NCI-H1417 treated with DMSO at 0.1 percent for 48 hours (cell line): ENCODE measurements at places on chromosomes 4 and X.

DNA sequence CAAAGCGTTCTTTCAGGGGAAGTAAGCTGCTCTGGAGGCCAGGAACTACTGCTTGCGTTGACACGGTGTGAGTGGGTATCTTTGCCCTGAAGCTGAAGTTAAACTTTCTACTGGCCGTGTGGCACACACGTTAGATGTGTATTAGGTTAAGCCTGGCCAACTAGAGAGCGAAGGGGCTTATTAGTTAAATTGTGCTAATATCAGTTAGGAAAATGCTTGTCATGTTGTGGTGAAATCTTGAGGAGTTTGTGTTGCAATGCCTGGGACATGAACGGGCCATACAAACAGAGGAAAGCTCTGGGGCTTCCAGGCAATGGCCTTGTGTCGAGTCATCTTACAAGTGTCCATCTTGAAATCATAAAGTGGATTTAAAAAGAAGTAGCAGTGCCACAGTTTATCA lies 62.6 kb downstream of the NSUN7 start:
- DNase-seq, result no peak

- DNase-seq, result no peak
These were observed 299.1 kb downstream of the EVC2 start for GRCh38 chr4:5409237-5409636.

- DNase-seq, result no peak
These were observed 23.7 kb upstream of the TLR7 start for GRCh38 chrX:12843061-12843667.

DNA sequence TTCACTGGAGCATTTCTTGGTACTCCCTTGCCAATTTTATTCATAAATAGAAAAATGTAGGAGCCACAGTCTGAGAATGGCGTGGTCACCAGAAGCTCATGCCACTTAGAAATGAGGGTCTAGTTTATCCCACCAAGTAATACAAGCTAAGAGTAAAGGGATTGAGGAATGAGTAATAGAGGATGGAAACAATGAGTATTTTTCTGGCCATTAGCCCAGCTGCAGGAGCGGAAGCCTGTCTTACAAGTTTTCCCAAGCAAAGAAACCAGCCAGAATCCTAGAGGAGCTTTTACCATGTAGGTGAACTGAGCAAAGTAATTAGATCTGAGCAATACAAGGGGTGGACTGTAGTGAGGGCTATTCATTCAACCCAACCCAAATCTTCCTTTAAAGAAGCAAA lies 160.7 kb upstream of the NPY2R start:
- DNase-seq, result no peak

GRCh38 chr4:20829617-20830357 lies 129.5 kb downstream of the PACRGL start:
- DNase-seq, result no peak

DNA sequence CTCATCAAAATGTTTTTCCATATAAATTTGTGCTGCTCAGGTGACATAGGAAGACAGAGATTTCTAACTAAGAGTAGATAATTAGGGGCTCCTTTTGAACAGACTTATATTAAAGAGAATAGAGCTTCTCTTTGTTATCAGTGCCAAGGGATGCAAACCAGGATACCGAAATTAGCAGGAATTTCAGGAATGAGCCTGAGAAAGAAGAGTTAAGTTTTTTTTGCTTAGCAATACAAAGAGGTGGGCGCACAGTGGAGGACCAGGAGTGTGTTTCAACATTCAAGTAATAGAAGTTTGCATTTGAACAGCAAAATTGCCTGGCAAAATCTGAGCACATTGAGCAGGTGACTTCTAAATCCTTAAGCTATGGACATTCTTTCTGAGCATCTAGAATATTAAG lies 541.3 kb downstream of the GBA3 start:
- DNase-seq, result no peak

- no peak for DNase-seq
These were observed 145.7 kb downstream of the RAPGEF2 start for GRCh38 chr4:159248384-159249178.

DNA sequence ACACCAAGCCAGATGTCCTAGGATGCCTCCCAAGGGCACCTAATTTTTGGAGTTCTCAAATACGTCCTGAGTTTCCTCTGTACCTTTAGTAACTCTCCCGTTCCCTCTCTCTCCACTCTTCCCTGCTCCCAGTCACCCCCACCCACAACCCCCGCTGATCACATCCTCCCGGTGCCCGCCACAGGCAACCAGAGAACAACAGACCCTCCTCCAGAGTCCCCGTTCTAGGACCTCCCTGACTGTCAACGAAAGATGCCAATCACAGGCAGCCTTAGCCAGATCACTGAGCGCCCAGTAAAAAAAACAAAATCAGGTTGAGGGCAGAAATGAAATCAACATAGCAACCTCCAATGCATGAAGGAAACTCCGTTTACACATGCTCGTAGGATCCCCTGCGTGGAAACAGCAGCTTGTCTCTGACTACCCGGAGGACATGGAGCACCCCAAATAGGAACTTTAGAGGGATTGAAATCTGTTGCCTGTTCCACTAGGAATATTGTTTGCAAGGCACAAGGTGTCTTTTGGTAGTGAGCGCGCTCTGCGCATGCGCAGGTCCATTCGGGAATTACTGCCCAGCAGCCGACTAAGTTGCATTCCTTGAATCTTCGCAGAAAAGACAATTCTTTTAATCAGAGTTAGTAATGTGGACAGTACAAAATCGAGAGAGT lies at the start of gene GABRB1:
Gene GABRB1, plus strand, starts transcription at position 557 of the 668 bp plus-strand sequence.
- no peak for DNase-seq

GRCh38 chrX:29241809-29242208 lies 654.6 kb downstream of the IL1RAPL1 start:
- DNase-seq, result no peak

GRCh38 chrX:111490688-111491087 lies 20.8 kb upstream of the SERTM2 start:
- peak; percentile 30 for DNase-seq

DNA sequence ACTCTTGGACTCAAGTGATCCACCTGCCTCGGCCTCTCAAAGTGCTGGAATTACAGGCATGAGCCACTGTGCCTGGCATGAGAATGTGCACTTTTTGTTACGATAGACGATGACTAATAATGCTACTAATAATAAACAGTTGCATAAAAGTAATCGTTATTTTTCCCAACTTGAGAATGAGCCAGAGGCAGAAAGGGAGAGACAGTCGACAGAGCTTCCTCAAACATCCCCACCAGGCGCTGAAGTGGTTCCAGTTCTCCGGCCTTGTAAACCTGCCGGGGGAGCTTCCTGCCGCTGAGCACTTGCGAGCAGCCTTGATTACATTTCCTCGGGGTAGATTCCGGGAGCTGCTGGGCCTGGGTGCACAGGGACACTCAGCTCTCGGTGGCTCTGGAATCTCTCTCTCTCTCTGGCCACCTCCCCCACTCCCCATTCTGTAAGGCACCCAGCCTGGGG lies 8.9 kb upstream of the HTRA3 start:
- no peak for DNase-seq

- no peak for DNase-seq
These were observed 53.9 kb downstream of the CPZ start for GRCh38 chr4:8646296-8647093.

GRCh38 chrX:97524340-97524739 lies 640.6 kb downstream of the RPA4 start:
- no peak for DNase-seq

GRCh38 chrX:134315866-134316265 lies 78.9 kb downstream of the CCDC160 start:
- DNase-seq, result no peak

GRCh38 chr4:61152433-61152832 lies 47.7 kb upstream of the ADGRL3 start:
- no peak for DNase-seq

- no peak for DNase-seq
These were observed 20.5 kb upstream of the BLTP1 start for GRCh38 chr4:122131562-122132157.

DNA sequence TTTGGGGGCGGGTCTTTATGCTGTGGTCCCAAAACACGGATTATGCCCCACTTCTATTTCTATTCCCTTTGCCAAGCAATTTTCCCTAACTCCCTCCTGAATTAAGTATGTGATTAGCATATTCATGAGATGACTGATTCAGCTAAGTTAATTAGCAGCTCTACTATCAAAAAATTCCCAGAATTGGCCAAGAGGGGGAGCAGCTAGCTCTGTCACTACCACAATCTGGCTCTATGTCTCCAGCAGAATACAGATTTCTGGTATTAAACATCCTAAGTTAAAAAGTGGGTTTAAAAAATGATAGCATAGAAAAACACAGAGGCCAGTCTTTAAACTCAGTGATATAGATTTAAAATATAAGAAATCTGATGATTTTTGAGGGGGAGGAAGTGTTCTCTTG lies 80.3 kb downstream of the GPC4 start:
- DNase-seq, result no peak

DNA sequence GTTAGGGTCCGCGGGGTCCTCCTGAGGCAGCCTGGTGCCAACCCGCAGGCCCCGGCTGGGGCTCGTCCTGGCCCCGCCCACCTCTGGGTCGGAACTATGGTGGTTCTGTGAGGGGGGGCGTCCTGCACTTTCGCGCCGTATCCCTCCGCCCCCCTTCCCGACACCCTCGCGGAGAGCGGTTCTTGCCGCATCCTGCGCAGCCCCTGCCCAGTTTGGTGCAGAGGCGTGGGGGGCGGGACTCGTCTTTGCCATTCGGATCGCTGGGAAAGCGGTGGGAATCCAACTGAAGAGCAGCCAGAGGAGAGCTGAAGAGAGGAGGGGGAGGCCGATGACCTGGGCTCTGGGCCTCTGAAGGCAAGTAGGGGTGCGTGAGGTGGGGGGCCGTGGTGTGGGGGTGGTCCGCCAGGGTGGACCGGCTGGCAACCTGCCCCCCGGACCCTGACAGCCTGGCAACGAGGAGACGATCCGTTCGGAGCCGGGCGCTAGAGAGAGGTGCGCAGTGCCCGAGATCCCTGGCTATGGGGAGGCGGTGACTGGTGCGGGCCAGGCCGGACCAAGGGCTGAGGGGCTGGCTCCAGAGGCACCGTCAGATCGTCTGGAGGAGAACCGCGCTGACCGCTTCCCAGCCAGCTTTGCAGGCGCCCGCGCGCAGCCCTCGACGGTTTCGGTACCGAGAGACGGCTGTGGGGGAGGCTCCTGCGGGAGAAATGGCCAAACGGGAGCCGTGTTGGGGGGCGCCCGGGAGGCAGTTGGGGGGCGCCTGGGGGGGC lies at the start of gene GPRASP1:
Gene GPRASP1, plus strand, starts transcription at position 242 of the 770 bp plus-strand sequence. CDS start 2,431 bp downstream, outside the sequence.
- no peak for DNase-seq

DNA sequence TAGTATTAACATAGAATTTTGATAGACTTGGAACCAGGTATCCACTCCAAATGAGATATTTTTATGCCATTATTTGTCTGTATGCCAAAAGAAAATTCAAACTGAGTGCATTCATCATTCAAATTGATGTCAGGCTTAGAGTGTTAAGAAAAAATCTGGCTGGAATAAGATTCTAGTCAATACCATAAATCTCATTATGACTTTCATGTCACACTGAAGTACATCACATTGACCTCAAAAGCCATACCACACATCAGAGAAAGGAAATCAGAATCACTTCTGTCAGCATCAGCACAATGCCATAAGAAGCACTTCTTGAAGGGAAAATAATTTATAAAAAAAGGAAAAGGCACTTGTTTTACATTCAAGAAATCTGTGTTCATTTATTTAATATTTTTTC lies 119.0 kb upstream of the BMP3 start:
- DNase-seq, result no peak

- no peak for DNase-seq
These were observed 231.2 kb upstream of the VEGFC start for GRCh38 chr4:177023951-177024350.

DNA sequence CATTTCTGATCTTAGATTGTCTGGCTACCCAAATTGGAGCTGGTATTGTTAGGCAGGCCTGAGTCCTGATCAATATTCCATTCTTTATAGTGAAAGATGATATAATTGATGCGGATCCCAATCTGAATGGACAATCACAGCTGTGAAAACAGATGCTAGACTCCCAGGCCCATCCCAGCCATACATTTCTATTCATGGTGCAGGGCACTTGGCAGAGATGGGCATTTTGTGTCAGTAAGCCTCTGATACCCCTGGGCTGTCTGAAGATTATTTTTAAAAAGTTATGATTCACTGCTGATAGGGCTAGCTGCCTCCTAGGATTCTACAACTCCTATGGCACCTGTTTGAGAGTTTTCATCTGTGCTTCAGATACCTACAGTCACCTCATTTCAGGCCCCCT lies 61.2 kb upstream of the TSPAN7 start:
- no peak for DNase-seq

- no peak for DNase-seq
These were observed 110.2 kb downstream of the SLC4A4 start for GRCh38 chr4:71449040-71449439.

- DNase-seq, result no peak
These were observed 4.0 kb downstream of the HERC6 start for GRCh38 chr4:88382621-88383020.

DNA sequence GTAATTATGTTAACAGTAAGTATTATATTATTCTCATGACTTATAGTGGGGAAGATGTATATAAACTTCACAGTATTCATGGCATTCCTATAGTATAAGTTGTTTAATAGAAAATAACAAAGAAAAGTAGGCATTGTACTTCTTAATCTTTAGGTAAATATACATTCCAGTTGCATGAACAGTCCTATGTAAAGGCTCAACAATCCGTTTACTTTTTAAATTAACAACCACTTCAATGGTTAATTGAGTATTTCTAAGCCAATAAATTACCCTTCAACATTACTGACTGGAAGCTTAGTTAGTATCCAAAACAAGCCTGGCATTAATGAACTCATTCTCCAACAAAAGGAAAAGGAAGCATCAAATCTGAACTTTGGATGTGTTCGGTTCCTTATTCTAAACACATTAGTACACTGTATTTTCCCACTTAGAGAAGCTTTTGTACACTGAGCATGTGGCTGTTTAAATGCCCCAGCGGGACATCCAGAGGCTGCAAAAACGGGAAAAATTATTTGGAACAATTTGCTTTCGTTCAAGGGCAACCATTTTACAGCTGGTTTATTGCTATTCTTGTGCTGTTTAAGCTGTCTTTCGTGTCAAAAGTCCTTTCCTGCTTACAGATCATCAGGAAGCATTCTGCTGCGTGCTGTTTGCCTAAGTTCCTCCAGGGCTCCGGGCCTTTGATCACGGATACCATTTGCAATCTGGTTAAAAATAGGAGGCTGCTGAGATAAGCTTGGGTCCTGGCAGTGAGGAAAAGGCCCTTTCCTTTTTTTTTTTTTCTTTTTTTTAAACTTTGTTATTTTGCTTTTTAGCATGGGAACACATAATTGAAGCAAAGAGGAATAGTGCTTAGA lies 460.3 kb downstream of the SPRY1 start:
- DNase-seq, result peak; percentile 11

- no peak for DNase-seq
These were observed 363.3 kb downstream of the NAF1 start for GRCh38 chr4:162803378-162803777.

DNA sequence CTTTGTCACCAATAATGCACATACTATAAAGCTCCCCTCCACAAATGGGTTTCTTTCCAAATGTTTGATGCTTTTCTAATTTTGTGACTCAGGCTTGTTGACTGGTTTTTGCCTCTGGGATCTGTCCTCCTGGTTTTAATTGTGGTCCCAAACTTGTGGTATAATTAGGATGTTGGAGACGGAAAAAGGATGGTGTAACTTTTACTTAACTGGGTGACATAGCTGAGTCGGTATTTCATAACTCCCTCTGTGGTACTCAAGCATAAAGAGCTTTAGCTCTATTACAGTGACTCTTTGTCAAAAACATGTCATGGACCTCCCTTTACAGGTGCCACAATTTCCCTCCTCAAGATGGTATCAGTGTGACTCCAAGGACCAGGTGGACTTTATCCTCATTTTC lies 119.7 kb upstream of the RBPJ start:
- no peak for DNase-seq

- no peak for DNase-seq
These were observed 667.4 kb upstream of the NDST4 start for GRCh38 chr4:115780835-115781234.
